NCI-H748 treated with DMSO at 0.1 percent for 48 hours (cell line): ENCODE measurements at places on chromosomes 6 and 20.

- no peak for DNase-seq
Measured at GRCh38 chr6:25692472-25692871, 40.5 kb downstream of the SCGN start.

GRCh38 chr6:20028562-20028961 lies 183.7 kb downstream of the MBOAT1 start:
- no peak for DNase-seq

DNA sequence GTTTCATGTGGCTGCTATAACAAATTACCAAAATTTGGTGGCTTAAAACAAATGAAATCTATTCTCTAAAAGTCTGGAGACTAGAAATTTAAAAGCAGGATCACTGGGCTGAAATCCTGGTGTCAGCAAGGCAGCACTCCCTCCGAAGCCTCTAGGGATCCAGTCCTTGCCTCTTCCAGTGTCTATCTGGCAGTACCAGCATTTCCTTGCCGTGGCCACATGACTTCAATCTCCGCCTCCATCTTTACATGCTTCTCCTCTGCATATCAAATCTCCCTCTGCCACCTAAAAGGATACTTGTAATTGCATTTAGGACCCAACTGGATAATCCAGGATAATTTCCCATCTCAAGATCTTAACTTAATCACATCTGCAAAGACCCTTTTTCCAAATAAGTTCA lies 30.2 kb downstream of the ARHGAP18 start:
- DNase-seq: no peak

DNA sequence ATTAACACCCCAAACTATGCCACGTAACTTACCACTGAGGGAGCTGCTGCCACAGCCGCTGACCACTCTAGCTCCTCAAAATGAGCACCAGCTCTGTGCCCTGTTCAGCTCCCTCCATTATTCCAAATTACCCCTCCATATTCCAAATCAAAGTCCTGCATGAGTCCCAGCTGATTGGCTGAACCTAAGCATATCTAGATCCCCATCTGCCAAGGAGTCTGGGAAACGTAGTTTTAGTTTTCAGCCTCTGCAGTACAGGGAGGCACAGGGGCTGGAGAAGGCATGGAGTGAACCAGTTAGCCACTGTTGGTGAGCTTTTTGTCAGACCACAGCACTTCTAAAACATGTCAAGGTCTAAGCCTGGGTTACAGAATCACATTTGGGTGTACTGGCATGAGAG lies 15.9 kb downstream of the UNC5CL start:
- DNase-seq: no peak

DNA sequence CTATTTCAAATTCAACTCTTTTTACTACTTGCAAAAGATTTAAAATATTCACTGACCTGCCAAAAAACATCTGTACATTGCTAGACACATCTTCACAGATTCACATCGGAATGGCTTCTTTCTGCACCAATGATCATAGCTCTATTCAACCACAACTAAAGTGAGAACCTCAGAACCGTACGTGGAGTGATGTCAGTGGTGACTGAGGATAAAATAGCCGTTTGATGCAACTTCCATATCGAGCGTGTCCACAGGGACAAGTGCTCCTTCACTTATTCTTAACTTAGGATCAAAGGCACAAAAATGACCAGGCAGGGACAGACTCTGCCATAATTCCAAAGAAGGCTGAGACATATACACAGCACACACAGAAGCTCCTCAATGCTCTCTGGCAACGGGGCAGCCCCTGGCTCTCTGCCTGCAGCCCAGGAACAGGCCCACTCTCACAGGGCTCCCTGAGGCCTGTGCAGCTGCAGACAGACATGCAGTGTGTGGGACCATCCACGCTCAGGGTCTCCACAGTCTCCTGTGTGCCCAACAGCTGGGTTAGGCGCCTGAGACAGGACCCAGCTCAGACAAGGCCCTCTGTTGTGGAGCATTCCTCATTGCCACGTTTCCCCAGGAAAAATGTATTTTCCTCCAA lies 22.8 kb downstream of the FYN start:
- no peak for DNase-seq

DNA sequence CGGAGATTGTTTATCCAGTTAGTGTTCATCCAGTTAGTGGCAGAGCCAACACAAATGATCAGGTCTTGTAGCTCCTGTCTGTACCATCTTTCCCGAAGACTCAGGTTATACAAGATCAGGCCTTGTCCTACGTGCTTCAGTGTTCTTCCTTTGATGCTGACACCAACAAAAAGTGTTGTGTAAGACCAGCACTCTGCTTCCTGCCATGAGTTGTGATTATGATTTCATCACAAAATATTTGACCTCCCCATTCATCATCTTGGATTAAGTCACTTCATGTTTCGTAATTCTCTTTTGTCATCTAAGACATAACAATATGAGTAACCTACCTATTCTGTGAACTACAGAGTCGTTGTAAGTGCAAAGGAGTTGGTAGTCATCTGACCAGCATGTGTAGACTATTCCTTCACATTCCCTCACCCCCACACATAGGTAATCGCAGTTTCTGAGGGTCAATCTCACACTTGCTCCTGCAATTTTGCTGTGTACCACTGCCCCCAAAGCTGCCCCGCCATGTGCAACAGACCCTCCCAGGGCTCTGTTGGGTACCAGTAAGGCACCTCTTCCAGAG lies 135.6 kb upstream of the SLC22A23 start:
- no peak for DNase-seq

GRCh38 chr6:100115407-100116101 lies 121.5 kb upstream of the MCHR2 start:
- DNase-seq: no peak

GRCh38 chr6:155375801-155376200 lies 61.5 kb upstream of the TFB1M start:
- DNase-seq: no peak

DNA sequence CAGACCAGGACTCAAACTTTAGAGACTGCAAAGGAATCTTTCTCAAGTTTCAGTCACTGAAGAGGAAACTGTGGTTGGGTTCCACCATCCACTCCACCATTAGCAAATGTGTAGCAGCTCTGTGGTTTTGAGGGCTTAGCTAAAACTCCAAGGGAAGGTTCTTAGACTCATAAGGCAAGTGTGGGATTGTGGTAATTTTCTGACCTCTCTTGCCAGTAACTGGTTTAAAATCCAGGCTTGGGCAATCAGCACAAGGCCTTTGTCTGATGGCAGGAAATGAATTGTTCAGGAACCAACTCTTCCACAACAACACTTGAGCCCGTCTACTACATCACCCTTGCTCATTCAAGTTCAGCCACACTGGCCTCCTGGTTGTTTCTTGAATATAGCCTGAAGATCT lies 68.6 kb upstream of the FBXL4 start:
- no peak for DNase-seq

- no peak for DNase-seq
Measured at GRCh38 chr6:37705239-37706051, 7.8 kb upstream of the MDGA1 start.

GRCh38 chr6:91213229-91213901 lies 626.5 kb upstream of the MAP3K7 start:
- peak; percentile 1 for DNase-seq

- no peak for DNase-seq
Measured at GRCh38 chr20:33832103-33832804, 21.1 kb downstream of the CHMP4B start.

GRCh38 chr6:17015144-17015543 lies 86.7 kb upstream of the STMND1 start:
- no peak for DNase-seq

DNA sequence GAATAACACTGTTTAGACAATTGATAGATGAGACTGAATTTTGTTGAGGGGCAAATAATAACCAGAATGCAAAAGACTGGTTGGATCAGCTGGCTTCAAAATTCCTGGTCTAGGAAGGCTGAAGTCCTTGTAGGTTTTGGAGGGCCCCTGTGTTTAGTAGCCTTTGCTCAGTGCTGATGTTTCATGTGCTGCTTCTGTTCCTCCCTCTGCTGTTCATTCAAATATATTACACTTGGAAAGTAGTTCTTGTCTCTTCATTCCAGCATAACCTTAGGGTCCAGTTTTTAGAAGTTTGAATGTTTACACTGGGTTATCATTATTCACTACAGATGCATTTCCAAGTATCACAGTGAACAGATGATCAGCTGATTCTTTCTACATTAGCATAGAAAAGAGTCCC lies 72.5 kb downstream of the FLRT3 start:
- no peak for DNase-seq

- DNase-seq: no peak
Measured at GRCh38 chr6:17278289-17279063, 2.7 kb upstream of the RBM24 start.

DNA sequence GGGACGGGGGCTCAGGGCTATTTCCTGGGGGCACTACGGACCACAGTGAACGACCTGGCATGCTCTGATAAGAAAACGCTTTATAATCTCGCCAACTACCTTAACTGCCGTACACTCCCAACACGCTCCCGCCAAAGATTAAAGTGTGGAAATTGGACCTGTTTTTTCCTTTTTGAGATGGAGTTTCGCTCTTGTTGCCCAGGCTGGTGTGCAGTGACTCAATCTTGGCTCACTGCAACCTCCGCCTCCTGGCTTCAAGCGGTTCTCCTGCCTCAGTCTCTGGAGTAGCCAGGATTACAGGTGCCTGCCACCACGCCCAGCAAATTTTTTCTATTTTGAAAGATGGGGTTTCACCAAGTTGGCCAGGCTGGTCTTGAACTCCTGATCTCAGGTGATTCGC lies 346 bp upstream of the SLC44A4 start:
- DNase-seq: no peak

DNA sequence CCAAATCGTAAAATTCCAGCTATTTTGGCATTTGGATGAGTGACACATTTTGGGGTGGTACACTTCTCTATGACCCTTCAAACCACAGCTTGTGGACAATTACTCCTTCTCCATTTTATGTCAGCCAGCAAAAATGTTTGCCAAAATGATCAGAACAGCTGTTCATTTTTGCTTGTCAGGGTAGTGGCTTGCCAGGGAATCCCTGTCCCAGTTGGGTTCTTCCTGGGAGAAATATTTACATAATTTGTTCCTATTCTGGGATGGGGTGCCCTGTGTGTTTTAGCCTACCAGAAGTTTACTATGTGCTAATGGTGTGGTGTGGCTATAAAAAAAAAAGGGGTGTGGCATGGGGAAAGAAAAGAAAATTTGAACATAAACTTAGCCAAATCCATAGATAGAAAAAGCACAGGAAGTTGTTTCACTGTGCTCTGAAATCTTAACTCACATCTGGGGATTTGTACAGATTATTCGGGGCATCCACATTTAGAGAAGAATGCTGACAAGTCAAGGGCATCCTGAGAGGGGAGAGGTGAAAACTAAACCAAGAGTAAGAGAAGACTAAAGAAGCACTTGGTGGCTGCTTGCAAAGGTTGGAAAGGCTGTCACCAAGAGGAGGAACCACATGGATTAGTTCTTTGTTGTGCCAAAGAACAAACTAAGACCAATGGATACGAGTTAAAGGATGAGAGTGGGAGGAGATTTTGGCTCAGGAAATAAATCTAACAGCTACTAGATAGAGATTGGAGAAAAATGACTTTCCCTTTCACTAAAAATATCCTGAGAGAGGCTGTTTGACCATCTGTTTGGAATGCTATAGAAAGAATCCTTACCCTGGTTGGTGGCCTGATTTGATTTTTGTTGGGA lies 55.2 kb upstream of the RBM24 start:
- DNase-seq: no peak

- no peak for DNase-seq
Measured at GRCh38 chr20:19887556-19888268, 129.4 kb upstream of the NAA20 start.

DNA sequence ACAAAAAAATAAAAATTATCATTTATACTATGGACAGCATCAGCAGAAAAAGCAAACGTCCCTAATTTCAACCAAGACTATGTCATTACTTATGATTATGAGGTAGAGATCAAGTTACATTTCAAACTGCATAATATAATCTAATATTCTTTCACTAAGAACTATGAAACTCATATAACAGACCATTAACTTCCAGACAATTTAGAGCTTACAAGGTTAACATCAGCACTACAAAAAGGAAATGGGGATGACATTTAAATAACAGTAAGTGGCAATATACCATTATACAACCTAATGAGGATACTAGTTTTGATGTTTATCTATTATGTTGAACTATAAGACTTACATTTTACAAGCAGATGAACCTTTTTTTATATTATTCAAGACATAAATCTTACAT lies 261.0 kb upstream of the THEMIS start:
- DNase-seq: no peak

GRCh38 chr6:1644516-1645060 lies 34.9 kb downstream of the FOXC1 start:
- no peak for DNase-seq
